GOT3 (cell line): ENCODE measurements at places on chromosomes 6 and 20.

DNA sequence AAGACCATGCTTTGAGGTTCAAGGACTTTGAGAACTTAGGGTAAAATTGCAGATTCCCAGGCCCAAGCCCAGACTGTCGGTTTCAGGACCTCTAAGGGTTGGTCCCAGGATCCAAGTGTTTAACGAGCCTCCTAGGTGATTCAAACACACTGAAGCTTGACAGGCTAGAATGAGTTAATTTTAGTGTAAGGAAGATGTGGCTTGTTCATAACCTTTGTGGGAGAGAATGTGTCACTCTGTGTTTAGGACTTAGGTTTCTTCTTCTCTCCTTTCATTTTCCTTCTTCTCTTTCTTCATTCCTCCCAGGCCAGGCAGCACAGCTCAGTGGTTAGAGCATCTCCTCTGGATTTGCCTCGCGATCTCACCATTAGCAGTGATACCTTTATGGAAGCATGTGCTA lies 104.8 kb upstream of the KCNG1 start:
- DNase-seq, result no peak

DNA sequence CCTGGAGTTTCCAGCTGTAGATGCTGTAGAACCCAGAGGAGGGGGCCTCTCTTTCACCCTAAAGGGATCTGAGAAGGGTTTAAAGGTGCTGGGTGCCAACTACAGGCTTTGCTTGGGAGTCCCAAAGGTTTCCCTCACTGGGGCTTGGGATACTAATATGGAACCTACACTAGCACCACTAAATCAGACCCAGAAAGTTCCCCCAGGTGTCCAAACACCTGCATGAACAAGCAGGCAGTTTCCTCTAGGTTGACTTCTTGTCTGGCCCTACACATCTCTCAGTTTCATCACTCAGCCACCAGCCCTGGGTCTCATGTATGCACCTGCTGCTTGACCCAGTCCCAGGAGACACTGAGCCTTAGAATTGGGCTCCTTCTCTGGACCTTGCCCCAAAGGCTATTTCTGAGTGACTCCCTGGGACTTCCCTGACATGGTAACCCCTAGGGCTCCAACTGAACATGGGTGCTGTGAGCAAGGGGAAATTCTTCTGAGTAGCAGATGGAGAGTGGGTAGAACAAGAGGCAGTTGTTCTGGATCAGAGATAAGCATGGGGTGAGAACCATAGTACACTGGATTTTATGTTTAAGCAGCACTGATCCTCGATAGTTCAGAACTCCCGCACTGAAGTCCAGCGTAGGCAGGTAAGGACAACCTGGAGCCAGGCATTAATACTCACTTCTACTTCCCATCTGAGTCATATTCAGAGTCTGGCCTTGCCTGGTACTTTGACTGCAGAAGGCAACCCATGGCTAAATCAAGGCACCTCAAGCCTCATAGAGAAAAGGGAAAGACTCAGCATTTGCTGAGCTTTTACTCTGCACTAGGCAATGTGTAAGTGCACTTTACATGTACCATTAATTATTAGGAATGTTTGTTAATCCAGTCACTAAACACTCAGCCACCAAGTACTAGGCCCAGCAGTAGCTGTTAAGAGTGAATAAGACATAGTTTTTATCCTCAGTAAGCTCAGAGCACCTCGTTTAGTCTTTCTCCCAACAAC lies 16.8 kb downstream of the BCL2L1 start:
- no peak for DNase-seq

DNA sequence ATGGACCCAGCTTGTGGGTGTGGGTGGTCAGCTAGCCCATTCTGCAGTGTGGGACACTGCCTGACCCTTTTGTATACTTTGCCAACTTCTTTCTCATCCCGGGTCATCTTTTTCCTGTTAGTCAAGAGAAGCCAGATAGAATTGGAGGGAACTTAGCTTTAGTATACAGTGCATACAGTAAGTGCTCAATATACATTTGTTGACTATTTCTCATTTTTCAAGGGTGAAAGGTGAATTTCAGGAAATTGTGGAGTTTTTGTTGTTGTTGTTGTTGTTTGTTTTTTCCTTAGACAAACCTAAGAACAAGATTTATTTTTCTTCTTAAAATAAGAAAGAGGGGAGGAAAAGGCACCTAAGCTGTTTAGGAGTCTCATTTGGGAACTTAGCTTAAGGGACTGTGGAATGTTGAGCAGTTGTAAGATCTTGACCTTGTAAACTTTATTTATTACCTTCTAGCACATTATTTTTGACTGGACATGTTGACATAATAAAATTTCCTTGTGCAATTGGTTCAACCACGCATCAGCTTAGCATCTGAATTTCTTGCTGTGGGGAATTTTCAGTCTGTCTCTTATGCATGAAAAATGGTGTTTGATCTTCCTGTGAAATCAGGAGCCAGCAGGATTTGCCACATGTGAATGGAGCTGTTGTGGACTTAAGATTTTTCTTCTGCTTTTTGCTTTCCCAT lies 113.6 kb downstream of the ARID1B start:
- no peak for DNase-seq

DNA sequence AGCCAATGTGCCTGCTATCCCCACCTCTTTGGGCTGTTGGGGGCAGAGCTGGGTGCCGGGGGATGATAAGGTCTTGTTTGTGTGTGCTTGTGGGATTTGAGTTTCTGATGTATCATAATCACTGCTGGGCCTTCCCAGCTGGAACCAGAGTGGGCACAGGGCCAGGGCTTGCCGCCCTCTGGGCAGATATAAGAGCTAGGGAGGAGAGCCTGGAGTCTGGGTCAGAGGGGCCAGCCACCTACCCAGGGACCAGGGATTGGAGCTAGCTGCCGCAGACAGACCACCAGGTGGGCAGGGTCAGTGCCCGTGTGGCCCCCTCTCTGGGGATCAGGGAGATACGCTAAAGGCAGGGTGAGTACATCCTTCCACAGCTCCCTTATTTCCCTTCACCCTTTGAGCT lies 3.1 kb upstream of the TLDC2 start:
- no peak for DNase-seq

DNA sequence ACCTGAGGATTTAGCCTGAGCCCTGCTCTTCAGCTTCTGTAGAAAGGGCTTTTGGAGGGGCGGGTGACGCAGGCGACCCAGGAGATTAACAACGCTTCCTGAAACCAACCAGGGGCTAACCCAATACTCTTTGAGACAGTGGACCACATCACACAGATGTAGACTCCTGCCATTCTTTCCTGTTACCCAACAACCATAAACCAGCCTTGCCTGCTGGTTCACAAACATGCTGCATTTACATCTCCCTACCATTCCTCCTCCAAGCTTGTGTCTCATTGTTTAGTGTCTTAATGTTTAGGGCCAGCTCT lies 28.3 kb downstream of the PPP1R16B start:
- DNase-seq, result no peak

DNA sequence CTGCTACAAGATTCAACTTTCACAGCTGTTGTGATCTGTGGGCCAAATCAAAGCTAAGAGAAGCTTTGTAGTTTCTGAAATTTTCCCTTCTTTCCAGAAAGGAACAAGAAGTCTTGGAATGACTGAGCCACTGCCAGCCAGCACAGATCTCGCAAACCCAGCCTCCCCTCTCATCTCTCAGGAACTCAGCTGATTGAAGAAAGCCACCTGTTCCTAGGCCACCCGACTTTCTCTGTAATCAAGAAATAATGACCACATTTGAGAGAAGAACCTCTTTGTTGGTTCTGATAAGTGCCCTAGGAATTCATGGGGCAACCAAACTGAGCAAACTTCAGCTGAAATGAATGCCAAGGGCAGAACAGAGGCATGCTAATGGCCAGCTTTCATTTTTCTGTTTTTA lies 61.7 kb downstream of the HDGFL1 start:
- no peak for DNase-seq

DNA sequence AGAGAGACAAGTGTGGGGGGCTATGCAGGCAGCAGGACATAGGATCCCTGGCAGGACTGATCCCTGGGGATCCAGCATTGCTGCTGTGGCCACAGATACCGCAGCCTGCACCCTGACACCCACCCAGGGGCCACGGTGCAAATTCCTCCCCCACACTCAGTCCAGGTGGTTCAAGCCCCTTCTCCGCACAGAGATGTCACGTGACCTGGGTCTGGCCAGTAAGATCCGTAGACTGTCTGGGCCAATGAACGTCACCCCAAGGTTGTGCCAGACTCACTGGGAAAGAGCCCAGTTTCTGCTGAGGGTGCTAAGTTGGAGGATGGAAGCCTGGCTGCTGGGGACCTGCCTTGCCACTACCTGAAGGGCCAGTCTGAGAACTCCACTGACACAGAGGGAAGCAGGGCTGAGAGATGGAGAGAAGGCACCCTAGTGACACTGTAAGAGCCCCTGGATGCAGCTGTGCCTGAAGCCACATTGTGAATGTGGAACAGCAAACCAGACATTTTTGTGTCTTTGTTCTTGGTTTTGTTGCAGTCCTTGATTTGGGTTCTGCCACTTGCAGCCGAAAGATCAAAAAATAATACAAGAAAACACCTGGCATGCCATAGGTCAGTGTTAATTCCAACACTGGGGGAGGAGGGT lies 228.6 kb downstream of the PREX1 start:
- no peak for DNase-seq

DNA sequence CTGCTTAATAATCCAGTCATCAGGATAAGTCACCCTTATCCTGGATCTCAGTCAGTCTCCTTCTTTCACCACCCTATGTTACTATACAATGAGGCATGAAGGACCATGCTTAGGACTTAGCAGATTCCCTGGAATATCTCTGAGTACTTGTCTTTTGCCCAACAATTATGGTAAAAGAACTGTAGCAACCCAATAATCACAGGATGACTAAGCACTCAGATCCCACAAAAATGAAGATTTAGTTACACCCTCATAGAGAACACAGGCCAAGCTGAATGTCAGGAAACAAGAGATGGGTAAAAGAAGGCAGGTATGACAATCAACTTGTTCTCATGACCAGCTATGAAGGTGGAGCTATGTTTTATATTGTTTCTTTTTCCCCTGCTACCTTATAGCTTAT lies 91.4 kb downstream of the EDN1 start:
- no peak for DNase-seq

- DNase-seq, result no peak
Measured at GRCh38 chr6:148739822-148740128, 7.1 kb upstream of the UST start.

GRCh38 chr6:157813191-157813590 lies 9.9 kb upstream of the SNX9 start:
- no peak for DNase-seq

GRCh38 chr6:42564506-42564825 lies 637 bp downstream of the UBR2 start:
- DNase-seq, result no peak

DNA sequence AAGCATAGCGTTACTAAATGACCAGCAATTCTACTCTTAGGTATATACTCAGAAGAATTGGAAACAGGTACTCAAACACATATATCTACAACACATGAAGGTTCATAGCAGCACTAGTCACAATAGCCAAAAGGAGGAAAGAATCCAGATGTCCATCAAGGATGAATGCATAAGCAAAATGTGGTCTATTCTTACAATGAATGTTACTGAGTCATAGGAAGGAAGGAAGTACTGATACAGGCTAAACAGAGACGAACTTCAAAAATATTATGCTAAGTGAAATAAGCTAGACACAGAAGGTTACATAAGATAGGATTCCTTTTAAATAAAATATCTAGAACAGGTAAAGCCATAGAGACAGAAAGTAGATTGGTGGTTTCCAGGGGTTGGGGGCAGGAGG lies 93.5 kb downstream of the MAP3K7 start:
- no peak for DNase-seq

DNA sequence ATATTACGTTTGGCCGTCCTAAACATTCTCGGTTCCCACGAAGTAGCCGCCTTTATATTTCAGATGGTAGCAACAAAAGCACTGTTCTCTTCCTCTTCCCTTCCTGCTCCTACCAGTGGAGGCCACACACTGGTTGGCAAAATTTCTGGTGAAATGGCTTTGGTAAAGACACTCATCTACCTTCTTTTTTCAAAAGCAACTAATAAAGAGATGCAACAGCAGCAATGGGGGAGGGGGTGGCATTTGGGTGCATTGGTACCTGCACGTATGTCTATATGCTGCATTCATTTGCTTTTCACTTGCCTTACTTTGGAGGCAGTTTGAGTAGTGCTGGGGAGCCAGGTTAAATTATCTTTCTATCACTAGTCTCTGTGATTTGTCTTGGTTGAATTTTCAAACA lies 6.0 kb downstream of the POU3F2 start:
- DNase-seq, result no peak

DNA sequence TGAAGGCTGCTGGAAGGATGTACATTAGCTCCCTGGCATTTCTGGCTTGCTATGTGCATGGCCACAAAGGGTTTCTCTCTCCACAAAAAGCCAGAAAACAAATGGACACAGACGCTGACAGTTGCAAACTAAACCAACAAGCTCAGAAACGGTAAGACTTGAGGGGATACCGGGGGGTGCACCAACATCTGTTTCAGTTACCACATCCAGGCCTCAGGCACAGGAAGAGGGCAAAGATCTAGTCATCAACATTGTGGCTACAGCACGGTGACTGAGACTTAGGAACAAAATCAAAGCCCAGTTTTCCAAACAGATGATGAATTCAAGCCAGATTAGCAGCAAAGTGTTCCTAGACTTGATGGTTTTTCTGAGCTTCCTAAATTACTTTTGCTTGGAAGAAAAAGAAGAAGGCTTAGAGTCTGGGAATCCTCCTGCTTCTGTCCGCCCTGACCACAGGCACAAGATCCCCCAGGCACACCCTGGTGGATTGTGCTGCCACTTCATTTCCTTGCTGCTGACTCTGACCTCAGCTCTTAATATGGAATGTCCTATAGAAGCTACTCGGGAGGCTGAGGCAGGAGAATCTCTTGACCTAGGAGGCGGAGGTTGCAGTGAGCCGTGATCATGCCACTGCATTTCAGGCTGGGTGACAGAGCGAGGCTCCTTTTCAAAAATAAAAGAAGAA lies 54.2 kb upstream of the ADGRF1 start:
- DNase-seq, result no peak

DNA sequence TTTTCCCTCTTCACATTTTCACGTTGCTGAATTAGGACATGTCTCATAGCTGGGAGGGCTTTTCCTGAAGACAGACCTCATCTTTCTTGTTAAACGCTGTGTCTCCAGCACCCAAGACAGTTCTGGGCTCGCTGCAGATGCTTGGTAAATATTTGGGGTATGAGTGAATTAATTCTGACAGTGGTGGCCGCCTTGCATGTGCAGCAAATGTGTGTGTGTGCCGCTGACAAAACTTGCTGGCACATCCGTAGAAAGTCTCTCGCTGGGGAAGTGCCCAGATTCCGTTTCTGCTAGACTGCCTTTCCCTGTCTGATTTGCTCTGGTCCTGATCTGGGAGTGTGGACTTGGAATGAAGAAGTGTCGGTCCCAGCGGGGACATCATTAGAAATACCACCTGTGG lies 48.2 kb upstream of the ZNFX1 start:
- no peak for DNase-seq
